ENCODE measurements at places on chromosomes 7 and 10. TPM values are rescaled to one million over a fixed set of nuclear protein-coding genes. Genes with fewer than 3 reads are reported as not detected.
A peak's percentile ranks its signal among the peaks of the same experiment; 100 is the strongest.

DNA sequence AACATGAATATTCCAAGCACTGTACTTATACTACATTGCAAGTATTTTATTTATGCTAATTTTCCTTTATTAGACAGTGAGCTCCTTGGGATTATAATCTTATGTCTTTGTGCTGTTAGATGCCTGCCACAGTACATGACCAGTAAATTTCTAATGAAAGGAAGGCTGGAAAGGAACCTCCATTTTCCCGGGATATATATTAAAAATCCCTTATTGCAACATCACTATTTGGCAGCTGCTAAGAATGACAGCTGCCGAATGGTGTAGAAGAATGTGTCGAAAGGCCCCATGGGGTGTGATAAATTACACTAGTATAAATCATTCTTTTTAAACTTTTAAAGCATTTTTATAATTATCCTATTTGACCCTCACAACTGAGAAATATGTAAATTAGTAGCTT is 59.1 kb downstream of the TFAM start:
- DNase-seq = no peak

DNA sequence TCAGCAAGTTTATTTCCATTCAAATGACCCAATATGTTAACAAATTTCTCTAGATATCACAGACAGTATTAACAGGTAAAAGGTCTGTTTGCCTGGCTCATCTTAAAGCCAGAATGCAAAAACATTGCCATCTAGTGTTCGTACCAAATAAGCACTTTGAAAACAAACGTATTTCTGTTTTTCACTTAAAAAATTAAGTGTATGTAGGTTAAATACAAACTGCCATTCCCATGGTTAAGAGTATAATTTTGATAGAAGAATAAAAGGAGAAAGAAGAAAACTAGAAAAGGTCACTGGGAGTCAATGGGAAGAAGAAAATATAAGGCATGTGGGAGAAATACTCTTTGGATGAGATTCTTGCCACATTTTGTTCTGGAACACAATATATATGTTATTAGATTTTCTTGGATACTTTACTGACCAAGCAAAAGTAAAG is 51.0 kb downstream of the ORC5 start:
- no peak for DNase-seq

GRCh38 chr7:107644309-107644974 is 16.2 kb upstream of the SLC26A4 start:
- peak; percentile 23 for DNase-seq

DNA sequence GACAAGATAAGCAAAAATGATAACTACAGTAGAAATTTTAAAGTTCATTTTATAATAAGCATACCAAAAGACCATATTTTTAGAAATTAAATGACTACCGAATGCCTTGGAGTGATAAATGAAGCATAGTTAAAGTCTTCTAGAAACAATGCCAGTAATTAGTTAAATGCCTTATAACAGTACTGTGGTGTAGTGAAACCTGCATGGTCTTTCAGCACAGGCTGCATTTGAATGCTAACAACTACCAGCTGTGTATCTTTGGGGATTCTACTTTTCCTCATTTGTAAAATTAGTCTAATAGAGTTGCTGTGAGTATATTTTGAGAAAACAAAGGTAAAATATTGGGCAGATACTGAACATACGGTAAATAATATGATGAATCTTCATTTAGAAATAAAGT is 25.1 kb downstream of the TSPAN12 start:
- DNase-seq = no peak

- no peak for DNase-seq
Measured at GRCh38 chr10:34791228-34791627, 23.9 kb downstream of the PARD3 start.

GRCh38 chr7:76261931-76262330 is 40.5 kb upstream of the HSPB1 start:
- DNase-seq = no peak

DNA sequence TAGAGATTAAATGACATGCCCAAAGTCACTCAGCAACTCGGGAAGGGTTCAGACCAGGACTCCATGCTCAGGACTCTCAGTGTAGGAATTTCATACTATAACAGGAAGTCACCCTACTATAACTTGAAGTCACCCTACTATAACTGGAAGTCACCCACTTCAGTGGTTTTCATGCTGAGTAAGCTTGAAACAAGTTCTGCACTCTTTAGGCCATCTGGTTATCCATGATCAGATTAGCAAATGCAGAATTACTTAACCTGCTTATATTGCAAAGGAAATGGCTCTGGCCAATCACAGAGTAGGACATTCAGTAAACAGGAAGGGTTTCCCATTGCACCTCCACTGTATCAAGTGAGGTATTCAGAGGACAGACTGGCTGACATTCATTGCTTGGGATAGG is 1240.4 kb downstream of the GATA3 start:
- no peak for DNase-seq

ADAMTS14 gene
- 0.93 TPM for total RNA-seq

TMEM196 gene
- total RNA-seq = not detected

DNA sequence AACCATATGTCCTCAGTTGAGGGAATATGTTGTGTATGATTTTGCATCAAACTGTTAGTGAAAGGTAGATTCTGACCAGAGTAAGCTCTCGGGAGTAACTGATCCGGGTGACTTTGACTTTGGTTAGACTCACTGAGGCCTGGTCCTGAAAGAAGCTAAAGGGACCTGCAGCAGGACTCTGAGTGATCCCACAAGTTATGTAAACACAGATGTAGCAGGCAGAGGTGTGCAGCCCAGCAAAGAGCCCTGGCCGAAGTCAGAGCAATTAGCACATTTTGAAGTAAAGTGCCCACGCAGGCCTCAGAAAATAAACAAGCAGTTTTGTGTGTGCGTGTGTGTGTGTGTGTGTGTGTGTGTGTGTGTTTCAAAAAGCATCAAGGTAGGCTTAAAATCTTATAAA is 245.6 kb upstream of the FERD3L start:
- DNase-seq = no peak

DNA sequence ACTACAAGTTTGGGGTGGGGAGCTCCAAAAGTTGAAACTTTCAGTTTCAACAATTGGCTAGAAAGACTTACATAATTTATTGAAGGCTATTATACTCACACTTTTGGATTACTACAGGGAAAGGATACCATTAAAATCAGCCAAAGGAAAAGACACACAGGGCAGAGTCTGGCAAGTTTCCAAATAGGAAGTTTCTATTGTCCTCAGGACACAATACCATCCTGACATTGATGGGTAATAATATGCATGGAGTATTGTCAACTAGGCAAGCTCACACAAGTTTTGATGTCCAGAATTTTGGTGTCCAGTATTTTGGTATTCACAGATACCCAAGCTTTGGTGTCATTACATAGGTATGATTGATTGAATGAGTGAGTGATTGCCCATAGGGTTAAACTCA is 872.6 kb upstream of the SORCS1 start:
- DNase-seq = no peak

DNA sequence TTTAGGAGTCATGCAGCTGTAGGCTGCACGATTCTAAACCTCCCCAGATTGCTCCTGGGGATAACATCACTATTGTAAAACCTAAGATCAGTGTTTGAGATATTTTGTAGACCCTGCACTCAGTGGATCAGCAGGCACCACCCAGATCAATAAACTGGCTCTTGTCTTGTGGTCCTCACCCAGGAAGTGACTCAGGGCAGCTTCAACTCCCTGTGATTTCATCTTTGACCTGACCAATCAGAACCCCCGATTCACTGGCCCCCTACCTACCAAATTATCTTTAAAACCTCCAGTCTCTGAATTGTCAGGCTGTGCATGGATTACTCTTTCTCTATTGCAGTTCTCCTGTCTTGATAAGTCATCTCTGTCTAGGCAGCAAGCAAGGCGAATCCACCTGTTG is 25.7 kb downstream of the ARL5B start:
- no peak for DNase-seq

DNA sequence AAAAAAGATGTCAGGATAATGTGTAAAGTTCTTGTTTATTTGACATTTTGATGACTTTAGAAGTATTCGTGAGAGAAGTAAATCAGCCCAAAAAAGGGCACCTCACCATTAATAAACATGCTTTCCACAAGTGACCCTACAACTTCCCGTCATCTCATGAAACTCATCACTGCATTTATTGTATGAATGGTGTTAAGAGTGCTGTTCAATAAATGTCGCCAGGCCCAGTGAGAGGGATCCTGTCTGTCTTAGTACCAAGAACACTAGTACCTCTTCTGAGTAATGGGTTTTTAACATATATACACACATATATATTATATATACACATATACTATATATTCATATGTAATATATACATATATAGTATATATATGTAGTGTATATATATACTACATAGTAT is 61.9 kb downstream of the TMEM26 start:
- DNase-seq = no peak

OGDH gene
- 164 TPM for total RNA-seq

OPALIN gene
- total RNA-seq = not detected

- DNase-seq = no peak
Measured at GRCh38 chr10:53111529-53111928, 338.9 kb upstream of the MBL2 start.

DNA sequence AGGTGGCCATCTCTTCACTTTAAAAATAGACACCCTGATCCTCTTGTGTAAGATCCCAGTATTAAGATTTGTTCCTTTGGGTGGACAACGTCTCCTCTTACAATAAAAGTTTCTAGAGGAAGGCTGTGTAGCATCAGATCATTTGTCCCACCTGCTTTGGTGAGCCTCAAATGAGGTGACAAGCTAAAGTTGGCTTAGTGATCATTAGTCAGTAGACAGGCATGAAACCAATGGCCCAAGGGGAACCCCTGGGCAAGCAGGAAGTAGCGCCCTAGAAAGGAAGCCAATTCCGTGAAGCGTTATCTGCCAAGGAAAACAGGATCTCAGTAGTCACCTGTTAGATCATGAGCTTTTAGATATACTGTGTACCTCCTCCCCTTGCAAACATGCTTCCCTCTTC is 66.8 kb downstream of the PCGF5 start:
- no peak for DNase-seq

- DNase-seq = no peak
Measured at GRCh38 chr10:80168162-80168511, 35.6 kb downstream of the PLAC9 start.

DNA sequence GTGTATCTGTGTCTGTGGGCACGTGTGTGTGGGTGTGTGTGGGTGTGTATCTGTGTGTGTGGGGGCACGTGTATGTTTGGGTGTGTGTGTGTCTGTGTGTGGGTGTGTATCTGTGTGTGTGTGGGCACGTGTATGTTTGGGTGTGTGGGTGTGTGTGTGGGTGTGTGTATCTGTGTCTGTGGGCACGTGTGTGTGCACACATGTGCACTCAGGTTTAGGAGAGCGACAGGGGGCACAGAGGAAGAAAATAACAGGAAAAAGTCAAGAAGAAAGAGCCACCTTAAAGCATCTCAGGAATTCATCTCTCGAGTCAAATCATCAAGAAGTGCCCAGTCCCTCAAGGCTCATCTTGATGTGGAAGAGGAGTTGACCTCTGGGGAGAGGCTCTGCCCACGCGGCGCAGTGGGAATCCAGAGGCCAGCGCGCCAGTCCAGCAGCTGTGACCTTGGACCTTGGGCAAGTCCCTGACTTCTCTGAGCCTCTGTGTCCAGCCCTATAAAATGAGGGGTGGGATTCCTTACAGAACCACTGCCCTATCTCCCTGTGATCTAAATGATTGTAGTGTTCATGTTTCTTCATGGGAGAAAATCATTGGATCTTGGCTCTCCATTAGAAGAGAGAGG is 147.8 kb downstream of the RGS10 start:
- no peak for DNase-seq

- DNase-seq = no peak
Measured at GRCh38 chr7:135828604-135829003, 80.0 kb upstream of the FAM180A start.

DNA sequence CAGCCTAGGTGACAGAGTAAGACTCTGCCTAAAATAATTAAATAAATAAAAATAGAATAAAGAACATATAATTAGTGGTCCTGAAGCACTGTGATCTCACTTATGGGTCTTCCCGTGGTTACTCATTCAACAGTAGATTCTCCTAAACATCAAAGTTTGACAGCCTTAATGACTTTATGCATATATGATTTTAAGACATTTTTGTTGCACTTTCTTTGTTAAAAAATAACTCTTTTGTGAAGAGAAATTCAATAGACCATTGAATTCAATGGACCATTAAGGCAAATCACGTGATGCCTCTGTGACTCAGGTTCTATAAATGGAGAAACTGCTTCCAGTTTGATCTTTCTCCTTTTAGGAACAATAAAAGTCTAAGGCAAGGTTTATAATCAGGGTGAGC is 59.6 kb downstream of the ATOH7 start:
- DNase-seq = no peak

DNA sequence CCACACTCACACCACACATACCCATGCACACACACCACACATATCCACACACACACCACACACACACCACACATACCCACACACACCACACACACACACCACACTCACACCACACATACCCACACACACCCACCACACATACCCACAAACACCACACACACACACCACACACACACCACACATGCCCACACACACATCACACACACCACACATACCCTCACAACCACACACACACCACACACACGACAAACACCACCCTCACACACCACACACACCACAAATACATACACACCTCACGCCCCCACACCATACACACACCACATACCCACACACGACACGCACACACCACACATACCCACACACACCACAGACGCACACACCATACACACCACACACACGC is 119.7 kb downstream of the PON1 start:
- no peak for DNase-seq

PTF1A gene
- not detected for total RNA-seq

DNA sequence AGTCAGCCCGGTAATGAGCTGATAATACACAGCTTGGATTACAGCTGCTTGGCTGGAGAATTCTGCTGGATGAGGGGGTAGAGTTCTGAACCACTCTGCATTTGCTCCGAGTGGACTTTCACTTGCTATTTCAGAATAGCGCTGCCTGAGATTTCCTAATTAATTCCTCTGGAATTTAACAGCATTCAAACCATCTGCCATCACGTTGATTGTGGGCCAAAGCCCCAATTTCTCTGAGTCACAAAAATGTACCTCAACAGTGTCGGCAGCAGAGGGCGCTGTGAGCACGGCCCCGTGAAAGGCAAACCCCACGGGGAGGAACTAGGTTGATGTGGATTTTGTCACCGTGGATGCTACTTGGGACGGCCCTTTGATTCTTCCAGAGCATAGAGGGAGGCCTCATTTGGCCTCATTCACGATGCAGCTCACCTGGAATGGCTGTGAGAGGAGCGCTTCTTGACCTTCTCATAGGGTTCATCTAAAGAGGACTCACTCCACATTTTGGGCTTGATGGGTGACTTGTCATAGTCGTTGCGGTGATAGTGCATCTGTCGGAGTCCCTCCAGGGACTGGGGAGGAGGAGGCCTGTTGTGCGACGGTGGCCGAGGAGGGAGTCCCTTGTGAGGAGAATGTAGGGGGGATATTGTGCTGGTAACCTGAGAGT is 73.3 kb downstream of the PRPF18 start:
- DNase-seq = peak; percentile 61

GRCh38 chr10:111774486-111774885 is 409.1 kb downstream of the GPAM start:
- DNase-seq = no peak

SLC26A3 gene
- total RNA-seq = 973 TPM

ACTR3C gene
- total RNA-seq = 29.6 TPM
